ENCODE measurements at places on chromosomes 1 and 21.
A peak's percentile ranks its signal among the peaks of the same experiment; 100 is the strongest.

GRCh38 chr1:97907886-97908285 lies 12.9 kb downstream of the DPYD start:
- DNase-seq: no peak

GRCh38 chr1:10400013-10400412 lies 1.1 kb downstream of the PGD start:
- no peak for DNase-seq

GRCh38 chr1:228185641-228185965 lies 20.0 kb downstream of the IBA57 start:
- no peak for DNase-seq

GRCh38 chr1:67711855-67712212 lies 26.8 kb downstream of the GADD45A start:
- DNase-seq: no peak

DNA sequence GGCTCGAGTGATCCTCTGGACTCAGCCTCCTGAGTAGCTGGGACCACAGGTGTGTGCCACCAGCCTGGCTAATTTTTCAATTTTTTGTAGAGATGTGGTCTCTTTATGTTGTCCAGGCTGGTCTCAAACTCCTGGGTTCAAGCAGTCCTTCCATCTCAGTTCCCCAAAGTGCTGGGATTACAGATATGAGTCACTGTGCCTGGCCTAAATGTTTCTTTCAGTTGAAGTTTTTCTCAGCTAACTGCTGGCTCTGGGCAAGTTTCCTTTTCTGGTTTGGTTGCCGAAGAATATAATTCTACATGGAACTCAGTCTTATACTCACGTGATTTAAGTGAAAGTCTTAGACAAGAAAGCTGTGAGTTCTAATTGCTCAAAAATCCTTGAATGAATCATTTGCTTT lies 57.0 kb downstream of the SASS6 start:
- DNase-seq: no peak

- DNase-seq: no peak
Observed at GRCh38 chr1:245041058-245041698, 113.6 kb upstream of the KIF26B start.

GRCh38 chr1:51512606-51513005 lies 6.5 kb downstream of the EPS15 start:
- DNase-seq: no peak

DNA sequence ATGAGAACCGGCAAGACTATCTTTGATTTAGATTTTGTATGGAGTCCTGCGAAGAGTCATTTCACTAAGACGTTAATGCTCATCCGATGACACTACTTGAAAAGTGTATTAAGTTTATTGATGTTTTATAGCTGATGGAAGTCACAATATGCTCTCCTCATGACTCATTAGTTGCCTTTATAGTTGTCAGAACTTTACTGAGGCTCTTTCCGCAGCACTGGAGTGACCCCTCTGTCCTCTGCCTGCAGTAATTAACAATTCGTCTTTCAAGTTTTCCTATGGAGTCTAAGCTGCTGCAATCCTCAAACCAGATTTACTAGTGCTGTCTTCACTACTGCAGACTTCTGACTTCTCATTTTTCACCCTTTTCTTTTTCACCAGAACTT lies 853 bp downstream of the USP16 start:
- DNase-seq: no peak

GRCh38 chr21:14533499-14534428 lies 12.4 kb downstream of the SAMSN1 start:
- DNase-seq: no peak

DNA sequence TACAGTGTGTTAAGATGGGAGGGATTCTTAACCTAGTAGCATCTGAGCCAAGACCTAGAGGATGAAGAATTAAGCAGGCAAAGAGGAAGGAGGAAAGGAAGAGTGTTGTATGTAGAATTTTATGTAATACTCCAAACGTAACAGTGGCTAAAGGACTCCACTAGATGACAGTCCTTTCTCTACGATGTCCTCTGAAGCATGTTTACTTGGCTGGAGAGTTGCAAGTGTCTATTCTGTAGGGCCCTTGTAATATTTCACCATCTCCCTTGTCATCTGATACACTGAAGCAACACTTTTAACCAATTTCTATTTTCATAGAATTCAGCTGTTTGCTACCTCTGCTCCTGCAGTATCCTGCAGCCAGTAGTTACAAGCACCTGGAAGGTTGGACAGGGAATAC lies 2.2 kb upstream of the YBX1 start:
- no peak for DNase-seq

- no peak for DNase-seq
Observed at GRCh38 chr1:86971778-86972177, 57.3 kb downstream of the HS2ST1 start.

- DNase-seq: no peak
Observed at GRCh38 chr1:25474439-25475047, 43.8 kb downstream of the MACO1 start.

- DNase-seq: no peak
Observed at GRCh38 chr1:205477121-205477758, 21.4 kb upstream of the BLACAT1 start.

DNA sequence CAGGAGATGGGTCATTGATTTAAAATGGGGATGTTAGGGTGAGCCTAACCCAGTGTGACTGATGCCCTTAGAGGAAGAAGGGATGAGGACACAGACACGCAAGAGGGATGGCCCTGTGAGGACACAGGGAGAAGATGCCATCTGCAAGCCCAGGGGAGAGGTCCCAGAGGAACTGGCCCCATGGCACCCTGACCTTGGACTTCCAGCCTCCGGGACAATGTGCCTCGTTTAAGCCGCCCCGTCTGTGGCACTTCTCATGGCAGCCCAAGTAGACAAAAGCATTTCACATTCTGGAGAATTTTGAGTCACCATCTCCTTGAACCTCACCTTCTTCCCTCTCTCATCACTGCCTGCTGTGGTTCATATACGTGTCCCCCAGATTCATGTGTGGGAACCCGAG lies 20.1 kb upstream of the PCBP3 start:
- no peak for DNase-seq

DNA sequence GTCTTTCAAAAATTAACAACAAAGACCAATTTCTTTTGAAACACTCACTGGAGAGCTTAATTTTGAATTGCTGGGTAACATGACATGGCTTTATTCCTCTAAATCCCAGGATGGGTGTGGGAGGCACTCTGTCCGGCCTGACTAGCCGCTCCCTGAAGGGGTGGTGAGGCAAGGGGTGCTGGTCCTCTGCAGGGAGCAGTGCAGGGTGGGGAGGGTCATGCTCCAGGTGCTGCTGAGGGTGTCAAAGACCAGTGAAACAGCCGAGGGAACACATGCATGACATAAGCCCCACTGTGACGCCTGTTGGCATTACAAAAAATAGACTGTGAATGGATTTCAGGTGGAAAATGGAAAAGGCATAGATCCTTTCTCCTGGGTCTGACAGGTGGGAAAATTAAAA lies 223.7 kb downstream of the VAV3 start:
- no peak for DNase-seq

- no peak for DNase-seq
Observed at GRCh38 chr1:238675221-238675620, 711.1 kb upstream of the CHRM3 start.

- DNase-seq: no peak
Observed at GRCh38 chr1:31985430-31985829, 28.2 kb upstream of the KHDRBS1 start.

- no peak for DNase-seq
Observed at GRCh38 chr21:31957631-31958030, 84.8 kb downstream of the HUNK start.

DNA sequence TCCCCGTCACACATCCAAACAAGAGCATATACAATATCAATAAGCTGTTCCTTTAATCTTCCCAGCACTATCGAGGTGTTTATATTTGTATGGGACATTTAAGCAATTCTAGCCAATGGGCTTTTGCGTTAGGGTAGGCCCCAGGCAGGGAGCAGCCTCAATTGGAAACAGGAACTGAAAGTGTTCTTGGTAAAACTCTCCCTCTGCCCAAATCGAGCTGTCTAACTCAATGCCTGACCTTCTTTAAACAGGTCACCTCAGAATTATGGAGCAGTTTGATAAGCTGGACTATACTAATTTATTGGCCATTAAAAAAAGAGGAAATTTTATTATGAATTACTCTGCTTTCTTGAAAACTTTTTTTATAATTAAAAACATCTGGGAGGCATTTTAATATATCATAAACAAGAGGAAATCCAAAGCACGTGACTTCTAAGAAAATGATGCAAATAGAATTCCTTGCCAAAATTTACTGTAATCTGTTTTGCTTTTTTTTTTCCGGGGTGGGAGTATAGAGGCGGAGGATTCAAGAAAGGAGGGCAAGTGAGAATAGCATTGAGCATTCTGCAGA lies 498.1 kb downstream of the LMO4 start:
- DNase-seq: peak; percentile 39

- no peak for DNase-seq
Observed at GRCh38 chr1:246954126-246954525, 22.4 kb upstream of the AHCTF1 start.

DNA sequence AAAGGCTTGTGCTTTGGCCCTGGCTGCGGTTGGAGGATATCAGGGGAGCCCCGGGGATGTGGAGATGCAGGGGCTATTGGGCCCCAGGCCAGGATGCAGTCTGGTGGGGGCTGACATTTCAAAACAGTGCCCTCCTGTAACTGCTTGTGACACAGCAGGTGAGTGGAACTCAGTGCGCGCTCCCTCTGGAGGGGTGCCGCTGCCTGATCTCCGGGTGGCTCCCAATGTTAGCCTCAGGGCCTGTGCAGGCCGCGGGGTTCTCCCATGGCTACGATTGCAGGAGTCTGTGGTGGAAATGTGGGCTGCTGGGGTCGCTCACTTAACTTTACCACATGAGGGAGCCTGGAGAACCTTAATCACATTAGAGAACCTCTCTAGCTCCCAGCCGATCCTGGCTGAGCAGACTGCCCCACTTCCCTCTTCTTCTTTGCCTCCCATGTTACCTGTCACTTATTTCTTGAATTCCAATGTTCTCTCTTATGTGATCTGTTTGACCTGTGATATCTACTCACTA lies 163.2 kb downstream of the FMN2 start:
- DNase-seq: no peak

- DNase-seq: no peak
Observed at GRCh38 chr1:242585616-242586359, 61.3 kb upstream of the PLD5 start.

DNA sequence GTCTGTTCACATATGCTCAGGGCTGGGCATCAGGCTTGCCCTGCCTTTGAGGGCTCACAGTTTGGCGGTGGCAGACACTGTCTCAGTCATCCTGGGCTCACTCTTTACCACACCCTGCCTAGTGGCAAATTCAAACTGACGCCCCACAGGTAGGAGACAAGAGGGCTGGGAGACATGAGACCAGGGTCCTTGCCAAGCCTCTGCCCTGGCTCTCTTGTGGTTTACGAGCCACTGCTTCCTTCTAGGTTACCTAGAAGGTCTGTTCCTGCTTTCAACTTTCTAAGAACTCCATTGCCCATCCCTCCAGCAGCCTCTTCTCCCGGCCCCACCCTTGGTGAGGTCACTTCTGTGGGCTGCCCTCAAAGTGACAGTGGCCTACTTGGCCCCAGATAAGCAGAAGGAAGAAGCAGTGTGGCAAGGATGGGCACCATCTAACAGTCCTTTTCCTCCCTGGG lies 10.5 kb downstream of the KIF21B start:
- no peak for DNase-seq

DNA sequence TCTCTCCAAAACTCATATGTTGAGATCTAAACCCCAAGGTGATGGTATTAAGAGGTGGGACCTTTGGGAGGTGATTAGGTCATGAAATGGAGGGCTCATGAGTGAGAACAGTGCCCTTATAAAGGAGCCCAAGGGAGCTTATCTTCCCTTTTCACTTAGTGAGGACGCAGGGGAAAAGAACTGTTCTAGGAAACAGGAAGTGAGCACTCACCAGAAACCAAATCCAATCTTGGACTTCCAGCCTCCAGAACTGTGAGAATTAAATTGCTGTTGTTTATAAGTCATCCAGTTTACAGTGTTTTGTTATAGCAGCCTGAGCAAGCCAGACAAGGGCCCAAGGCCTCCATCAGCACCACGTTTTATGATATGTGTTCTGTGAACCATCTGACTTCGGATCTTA lies 60.3 kb upstream of the LRRC8D start:
- DNase-seq: no peak

DNA sequence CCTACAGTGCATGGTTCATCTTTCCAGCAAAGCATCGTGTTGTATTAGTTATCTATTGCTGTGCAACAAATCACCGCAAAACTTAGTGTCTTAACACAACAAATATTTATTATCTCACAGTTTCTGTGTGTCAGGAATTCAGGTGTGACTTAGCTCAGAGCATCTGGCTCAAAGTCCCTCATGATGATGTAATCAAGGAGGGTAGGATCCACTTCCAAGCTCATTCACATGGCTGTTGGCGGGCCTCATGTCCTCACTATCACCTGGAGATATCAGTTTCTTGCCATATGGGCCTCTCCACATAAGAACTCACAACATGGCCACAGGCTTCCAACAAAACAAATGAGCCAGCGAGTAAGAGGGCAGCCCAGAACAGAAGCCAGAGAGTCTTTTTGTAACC lies 135.6 kb upstream of the GJB5 start:
- no peak for DNase-seq

- DNase-seq: no peak
Observed at GRCh38 chr1:229432116-229432461, 1.8 kb downstream of the ACTA1 start.

DNA sequence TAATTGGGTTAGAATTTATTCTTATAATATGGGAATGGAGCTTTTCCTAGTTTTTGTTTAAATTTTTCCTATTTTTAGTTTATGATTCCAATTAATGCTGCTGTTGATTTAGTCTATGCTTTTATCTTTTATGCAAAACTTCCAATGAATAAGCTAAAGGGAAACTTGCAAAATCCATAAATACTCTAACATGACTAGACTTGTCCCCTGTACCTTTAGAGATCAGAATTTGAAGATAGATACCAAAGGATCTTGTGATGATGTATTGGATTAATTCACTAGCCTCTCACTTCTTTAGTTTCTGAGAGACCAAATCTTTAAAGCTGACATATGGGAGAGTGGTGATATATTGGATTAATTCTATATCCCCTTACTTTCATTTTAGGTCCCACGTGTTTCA lies 306.6 kb upstream of the PRMT6 start:
- no peak for DNase-seq

DNA sequence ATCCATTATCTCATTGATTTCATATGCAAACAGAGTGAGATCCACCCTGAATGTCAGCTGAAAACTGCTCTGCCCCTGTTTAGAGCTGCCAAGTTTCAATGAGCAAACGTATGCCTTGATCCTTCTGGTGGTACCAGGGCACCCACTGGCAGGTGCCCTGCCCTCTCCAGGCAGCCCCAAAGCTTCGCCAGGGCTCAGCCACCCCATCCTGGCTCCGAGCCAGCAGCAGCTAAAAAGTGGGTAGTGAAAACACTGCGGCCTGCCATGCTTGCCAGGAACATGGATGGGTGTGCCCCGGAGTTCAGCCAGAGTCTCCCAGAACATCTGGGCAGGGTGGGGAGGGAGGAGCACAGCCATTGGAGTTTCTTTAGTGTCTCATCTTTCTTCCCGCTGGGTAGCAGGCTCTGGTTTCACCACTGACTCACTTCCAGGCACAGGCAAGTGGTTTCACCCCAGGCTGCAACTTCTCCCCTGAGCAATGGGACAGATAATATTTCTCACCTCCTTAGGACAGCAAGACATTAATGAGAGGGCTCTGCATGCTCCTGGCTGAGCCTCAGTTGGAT lies 8.1 kb upstream of the LMX1A start:
- no peak for DNase-seq

GRCh38 chr1:31155216-31155806 lies 84.4 kb downstream of the NKAIN1 start:
- no peak for DNase-seq

Measured in BJ (cell line).